ENCODE measurements at places on chromosomes 13 and 19.

GRCh38 chr13:105084931-105085330 is 1450.5 kb downstream of the EFNB2 start:
- no peak for DNase-seq

DNA sequence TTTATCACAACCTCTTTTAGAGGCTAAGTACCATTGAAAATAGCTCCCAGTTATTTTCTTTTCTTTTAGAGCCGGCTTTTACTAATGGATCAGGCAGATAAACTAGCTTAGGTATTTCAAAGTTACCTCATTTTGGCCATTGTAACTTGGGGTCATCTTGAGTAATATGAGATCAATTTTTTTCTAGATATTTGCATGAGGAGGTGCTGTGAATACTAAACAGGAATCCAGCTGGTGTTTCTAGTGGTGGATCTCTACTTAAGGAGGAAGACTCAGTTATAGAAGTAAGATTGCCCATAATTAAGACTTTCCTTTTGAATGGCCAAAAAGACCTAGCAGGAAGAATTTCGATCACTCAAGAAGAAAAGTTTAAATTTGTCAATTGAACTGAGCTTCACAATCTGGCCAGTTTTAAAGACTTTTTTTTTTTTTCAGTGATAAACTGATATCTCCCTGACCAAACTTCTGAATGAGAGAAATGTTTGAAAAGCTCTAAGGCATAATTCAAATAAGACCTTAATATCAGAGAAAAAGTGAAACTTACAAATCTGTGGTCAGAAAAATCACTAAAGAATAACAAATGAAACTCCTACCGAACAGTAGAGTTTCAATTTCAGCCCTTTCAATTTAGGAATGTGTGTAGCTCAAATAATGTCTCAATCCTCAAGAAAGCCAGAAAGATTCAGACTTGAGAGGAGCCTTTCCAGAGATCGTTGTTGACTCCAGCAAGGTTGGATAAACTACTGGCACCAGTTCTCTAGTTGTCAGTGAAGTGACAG is 11.6 kb upstream of the NAA16 start:
- no peak for DNase-seq

DNA sequence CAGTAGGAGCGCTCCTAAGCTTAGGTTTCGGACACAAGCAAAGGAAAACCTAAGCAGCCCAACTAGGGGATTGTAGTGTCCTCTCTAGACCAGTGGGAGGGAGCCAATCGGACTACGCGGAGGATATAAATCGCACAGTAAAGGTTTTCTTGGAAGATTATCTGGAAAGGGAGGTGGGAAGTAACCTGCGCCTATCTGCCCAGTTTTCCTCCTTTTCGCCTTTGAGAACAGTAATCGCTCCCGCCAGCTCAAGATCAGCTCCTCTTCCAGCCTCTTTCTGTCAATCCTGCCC is 456 bp upstream of the RAB4B start:
- no peak for DNase-seq

- DNase-seq: no peak
Observed at GRCh38 chr13:104798486-104798885, 1732.3 kb upstream of the SLC10A2 start.

DNA sequence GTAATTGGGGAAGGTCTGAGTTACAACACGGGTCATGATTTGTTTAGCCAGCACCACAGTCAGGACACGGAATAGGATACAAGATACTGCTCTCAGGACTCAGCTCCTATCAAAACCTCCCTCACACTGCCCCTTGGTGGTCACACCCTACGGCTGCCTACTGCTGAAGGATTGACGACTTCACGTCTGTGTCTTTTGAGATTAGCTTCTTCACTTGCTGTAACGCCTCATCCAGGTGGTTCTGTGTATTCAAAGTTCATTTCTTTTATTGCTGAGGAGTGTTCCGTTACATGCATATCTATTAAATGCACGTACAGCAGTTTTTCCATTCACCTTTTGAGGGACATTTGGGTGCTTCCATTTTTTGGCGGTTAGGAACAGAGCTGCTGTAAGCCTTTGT is 46.3 kb downstream of the URI1 start:
- DNase-seq: peak; percentile 37

- DNase-seq: peak; percentile 46
Observed at GRCh38 chr13:36431204-36432105, 840 bp upstream of the CCNA1 start.

- no peak for DNase-seq
Observed at GRCh38 chr13:49569993-49570689, 15.2 kb downstream of the RCBTB1 start.

GRCh38 chr13:49776871-49777270 is 15.6 kb downstream of the KPNA3 start:
- no peak for DNase-seq

- no peak for DNase-seq
Observed at GRCh38 chr19:32227561-32228165, 117.7 kb upstream of the ZNF507 start.

DNA sequence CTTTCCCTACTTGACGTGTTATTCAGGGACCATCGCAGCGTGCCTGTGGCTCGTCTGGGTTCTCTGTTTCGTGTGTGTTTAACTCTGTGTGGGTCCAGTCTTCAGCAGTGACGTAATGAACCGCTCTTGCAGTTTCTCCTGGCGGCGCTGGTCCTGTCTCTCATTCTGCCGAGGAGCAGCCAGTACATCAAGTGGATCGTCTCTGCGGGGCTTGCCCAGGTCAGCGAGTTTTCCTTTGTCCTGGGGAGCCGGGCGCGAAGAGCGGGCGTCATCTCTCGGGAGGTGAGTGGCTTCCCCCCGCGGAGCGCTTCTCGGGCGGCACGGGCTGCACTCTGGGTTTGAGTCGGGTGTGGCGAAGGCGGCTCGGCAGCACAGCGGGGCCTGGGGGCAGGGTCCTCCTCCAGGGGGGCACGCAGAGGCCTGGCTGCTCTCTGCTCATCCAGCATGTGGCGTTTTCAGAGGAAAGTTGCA is 36.3 kb upstream of the TFDP1 start:
- DNase-seq: peak; percentile 45

DNA sequence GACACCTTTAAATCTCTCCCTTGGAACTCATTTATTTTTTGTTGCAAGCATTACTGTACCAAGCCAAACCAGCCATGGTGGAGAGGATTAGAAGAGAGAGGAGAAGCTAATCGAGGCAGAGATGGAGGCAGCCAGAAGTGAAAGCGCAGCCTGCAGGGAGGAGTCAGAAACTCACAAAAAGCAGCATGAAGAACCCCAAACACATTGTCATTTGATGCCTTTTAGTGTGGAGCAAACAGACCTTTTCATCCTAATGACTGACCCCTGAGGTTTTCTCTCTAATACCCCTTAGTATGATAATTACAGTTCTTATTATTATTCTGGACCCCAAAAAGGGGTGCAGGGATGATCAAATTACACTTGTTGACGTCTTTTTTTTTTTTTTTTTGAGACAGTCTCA is 62.5 kb downstream of the TNFRSF19 start:
- peak; percentile 74 for DNase-seq

DNA sequence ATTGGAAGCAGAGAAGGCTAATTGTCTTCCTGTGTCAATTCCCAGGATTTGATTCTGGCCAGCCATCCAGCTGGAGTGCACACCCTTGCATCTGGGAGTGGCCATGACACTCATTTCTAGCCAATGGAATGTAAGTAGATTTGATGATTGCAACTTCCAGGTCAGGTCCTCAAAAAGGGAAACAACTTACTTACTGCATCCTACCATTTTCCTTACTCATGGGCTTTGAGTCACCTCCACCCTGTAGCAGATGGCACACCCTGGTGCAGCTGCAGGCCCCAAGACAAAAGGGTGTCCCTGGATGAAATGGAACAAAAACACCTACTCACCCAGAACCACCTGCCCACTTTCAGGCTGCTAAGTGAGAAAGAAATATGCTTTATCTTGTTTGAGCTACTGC is 27.3 kb upstream of the MPHOSPH8 start:
- DNase-seq: no peak
